Esophagus squamous epithelium (tissue), 5 donors: ENCODE measurements at places on chromosomes 7 and 10.

- DNase-seq, result no peak
Measured at GRCh38 chr7:121833991-121834390, 39.0 kb upstream of the PTPRZ1 start.

DNA sequence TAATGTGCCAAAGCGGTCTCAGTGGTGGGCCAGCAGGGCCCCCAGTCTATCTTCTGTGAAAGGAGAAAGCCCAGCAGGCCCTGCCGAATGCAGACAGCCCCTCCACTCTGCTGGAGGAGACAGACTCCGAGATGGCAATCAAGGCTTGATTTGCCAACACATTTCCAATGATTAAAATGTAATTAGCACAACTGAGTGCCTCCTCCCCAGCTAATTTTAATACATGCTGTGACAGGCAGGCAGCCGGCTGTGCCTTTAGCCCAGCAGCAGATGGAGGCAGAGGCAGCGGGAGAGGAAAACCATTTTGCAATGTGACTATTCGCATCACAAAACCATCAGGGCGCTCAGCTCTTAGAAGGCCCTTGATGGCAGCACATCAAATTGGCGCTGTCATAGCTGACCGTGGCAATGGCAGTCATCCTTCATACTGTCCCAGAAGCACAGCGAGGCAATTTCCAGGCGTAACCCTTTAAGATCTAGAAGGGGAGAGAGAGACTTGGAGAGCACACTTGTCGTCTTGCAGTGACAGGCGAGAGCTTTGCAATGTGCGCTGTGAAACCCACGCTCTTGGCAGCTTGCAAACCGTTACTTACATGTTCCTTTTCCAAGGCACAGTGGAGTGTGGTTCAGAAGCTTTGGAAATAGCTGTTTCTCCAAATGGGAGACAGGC lies 714.8 kb upstream of the GALNT17 start:
- no peak for DNase-seq

- DNase-seq, result no peak
Measured at GRCh38 chr7:12320241-12320986, 83.3 kb downstream of the VWDE start.

- no peak for DNase-seq
Measured at GRCh38 chr10:116771959-116772585, 29.7 kb upstream of the HSPA12A start.

GRCh38 chr10:118980870-118981269 lies 48.6 kb upstream of the NANOS1 start:
- DNase-seq, result no peak

DNA sequence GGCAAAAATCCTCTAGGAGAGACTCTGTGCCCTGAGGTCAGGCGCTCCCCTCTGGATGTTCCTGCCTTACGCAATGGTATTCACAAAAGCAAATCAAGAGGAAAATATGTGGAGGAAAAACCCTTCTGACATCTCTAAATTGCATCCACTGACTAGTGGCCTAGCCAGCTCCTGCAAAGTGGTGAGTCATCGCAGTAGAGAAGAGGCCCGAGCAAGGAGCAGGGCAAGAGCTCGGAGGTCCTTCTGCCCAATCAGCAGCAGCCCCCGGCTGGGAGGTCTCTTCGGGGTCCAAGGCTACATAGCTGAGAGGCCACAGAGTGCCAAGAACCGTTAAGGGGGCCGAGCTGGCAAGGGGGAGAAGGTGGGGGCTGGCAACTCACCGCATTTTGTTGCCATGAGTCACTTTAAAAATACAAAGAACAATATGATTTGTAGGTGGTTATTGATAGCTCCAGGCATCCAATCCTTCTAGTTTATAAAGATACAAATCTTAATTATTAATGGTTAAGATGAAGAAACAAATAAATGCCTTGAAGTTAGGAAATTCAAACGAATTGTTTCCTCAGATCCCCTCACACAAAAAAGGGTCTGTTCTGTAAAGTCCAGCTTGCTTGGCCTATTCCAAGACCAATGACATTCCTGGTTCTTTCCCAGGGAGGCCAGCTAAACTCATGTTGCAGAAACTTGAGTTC lies 161.6 kb downstream of the PKD1L1 start:
- DNase-seq, result no peak

GRCh38 chr7:94188350-94188749 lies 184.2 kb upstream of the BET1 start:
- no peak for DNase-seq

DNA sequence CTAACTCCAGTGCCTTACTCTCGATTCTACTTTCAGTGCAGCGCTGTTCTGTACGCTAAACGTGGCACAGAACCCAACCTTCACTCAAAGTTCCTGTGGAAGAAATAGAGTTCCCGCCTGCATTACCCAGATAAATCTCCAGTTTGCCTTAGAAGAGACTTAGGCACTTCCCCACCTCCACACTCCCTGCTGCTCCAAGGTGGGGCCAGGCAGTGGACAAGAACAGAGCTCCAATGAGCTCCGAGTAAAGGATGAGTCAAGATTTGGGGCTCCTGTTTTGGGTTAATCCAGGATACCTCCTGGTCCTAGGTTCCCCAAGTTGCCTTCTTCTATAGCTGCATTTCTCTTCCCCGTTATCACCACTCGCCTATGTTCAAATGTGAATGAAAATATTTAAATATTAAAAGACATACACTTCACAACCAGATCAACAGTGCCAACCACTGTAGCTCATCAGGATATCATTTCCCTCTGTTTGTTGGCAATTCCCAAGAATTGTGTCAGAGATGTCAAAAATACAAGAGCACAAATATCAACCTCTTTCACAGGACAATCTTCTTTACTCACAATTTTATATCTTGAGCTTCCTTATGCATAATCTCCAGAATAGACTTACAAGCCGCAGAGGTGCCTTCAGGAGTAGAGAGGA lies 48.0 kb downstream of the MALSU1 start:
- DNase-seq, result no peak

- no peak for DNase-seq
Measured at GRCh38 chr7:92259610-92260247, 14.0 kb downstream of the ANKIB1 start.

DNA sequence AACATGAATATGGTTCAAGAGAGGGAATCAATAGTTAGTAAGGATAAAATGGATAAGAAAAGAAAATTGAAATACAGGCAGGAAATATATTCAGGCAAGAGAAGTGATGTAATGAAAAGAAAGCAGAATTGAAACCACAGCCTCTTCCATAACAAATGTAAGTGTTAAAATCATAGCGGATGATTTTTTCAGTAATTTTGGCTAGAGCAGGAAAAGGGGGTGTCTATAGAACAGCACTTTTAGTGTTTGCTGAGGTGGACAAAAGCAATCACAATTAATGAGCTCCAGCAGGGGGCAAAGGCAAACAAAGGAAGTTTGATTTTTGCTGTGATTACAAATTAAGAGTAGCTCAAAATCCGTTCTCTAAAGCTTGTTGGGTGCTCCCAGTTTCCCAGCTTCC lies 79.0 kb downstream of the TRIL start:
- DNase-seq, result no peak

DNA sequence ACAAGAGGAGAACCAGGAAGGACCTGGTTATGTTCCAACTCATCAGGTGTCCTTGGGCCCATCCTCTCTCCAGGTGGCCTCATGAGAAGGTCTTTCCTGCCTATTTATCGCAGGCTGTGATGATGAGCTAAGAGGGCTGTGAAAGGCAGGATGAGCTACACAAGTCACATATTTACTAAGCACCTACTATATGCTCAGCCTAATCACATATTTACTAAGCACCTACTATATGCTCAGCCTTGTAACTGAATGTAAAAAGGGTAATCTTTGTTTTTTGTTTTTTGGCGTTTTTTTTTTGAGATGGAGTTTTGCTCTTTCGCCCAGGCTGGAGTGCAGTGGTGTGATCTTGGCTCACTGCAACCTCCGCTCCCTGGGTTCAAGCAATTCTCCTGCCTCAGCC lies 44.2 kb upstream of the NPFFR1 start:
- DNase-seq, result no peak

DNA sequence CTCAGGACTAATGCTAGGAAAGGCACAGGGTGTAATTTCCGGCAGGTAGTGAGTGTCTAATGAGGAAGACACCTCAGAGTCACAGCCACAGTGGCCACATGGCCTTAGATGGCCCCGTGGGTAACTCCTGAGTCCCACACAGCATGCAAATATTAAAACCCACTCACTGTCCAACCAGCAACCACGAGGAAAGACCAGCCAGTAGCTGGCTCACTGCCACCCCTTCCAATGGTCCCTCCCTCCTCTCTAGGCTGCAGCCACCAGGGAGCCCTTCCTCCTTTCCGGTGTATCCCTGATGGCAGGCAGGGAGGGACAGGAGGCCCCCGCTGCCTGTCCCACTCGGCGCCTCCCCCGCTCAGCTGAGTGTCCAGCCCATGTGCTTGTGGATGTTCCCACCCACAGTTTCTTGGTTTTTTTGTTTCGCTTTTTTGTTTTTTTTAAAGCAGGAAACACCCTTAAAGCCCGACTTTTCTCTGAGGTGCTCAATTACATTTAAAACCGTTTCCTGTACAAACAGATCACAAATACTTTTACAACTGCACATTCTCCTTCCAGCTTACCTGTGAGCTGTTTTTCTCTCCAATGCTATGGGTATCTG lies 9.2 kb downstream of the BNIP3 start:
- DNase-seq, result no peak

- DNase-seq, result no peak
Measured at GRCh38 chr10:30828164-30828563, 198.6 kb upstream of the LYZL2 start.

DNA sequence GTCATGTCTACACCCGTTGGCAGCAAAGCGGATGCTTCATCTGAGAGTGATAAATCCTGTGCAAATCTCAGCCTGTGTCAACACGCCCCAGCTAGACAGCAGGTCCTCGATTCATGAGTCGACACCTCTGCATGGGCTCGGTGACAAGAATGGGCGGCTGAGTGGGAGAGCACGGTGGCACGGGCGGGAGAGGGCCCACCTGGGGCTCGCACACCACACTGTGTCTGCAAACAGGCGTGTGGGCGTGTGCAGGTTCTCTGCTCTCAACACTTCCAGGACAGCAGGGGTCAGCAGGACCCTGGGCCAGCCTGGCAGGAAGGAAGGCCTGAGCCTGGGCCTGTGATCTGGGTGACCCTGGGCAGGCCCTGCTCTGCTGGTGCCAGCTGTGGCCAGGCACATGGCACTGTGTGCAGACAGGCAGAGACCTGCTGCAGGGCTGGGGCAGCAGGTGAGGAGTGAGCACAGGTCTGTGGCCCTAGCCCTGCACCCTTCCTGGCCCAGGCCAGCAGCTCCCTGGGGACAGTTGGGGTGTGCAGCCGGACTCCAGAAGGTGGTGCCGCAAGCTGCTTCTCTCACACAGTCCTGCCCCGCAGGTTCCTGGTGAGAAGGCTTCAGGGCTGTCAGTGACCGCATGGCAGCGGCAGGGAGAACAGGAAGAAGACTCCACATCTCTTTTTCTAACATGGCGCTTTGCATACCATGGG lies 216.4 kb downstream of the ELFN1 start:
- DNase-seq, result no peak

DNA sequence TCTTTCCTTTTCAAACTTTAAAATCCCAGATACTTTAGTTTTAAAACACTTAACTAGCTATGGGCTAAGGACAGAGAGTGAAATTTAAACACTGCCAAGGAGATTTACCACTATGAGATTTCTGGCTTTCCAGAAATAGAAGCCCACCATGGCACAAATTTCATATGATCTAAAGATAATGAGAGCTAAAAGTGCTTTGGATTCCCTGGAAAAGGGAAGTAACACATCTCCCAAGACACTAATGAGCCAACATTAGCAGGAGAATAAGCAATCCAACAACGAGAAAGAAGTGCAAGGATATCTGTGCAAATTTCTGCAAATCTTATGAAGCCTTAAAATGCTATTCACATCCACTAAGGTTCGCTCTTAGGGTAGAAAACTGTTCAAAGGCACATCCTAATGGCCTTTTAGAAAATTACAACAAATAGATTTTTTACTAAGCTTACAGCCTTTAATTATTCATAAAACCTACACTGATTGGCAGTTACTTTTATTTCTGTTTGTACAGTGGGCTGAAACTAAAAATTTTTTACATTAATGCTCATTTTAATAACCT lies 100.3 kb downstream of the RAPGEF5 start:
- DNase-seq, result no peak

- no peak for DNase-seq
Measured at GRCh38 chr7:138247568-138248333, 171.5 kb downstream of the AKR1D1 start.

GRCh38 chr10:132458586-132459300 lies 61.7 kb downstream of the PWWP2B start:
- no peak for DNase-seq

DNA sequence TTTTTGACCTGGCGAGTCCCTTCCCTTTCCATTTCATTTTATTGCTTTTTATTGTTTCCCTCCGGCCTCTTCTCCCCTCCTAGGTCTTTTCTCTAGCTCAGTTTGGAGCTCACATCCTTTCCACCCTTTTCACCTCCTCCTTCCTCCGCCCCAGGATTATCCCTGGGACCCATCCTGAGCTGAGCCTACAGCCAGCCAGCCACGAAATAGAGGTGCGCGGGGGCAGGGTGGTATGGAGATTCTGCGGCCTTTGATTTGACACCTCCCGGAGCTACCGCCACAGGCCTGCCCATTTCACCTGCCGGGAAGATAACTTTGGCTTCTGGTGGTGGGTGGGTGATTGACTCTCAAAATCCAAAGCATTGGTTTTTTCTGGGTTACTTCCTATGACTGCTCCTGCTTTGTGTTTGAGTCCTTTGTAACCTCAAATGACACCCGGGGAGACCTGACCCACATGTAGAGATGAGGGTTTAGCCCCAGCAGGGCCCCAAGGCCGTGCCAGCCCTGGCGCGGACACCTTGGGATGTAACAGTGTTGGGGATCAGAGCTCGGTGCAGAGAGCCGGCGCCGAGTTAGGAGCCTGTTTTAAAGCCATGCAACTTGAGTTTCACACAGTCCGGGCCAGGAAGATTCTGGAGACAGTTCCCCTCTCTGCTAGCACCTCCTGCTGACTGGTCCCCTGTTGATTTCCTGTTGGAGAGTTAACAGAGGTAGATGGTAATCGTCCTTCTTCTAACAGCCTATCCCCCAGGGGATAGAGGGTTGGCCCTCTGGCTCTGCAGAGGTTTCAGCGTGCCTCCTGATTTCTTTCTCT lies 1.5 kb downstream of the DUSP5 start:
- no peak for DNase-seq

DNA sequence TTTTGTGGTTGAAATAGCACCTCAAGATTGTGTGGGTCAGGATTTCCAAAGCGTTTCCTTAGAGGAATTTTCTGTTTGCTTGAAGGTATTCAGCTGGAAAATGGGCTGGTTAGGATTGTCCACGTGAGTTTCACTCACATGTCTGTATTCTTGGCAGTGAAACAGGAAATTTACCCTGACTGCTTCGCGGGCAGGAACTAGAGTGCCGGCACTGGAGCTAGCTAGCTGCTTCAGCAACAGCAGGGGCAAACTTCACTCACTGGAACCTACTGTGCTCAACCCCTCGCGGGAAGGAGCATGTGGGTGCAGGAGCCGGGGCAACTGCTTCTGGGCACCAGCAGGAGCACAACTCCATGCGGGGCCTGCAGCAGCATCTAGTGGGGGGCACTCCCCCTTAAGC lies 38.0 kb upstream of the RTKN2 start:
- no peak for DNase-seq

DNA sequence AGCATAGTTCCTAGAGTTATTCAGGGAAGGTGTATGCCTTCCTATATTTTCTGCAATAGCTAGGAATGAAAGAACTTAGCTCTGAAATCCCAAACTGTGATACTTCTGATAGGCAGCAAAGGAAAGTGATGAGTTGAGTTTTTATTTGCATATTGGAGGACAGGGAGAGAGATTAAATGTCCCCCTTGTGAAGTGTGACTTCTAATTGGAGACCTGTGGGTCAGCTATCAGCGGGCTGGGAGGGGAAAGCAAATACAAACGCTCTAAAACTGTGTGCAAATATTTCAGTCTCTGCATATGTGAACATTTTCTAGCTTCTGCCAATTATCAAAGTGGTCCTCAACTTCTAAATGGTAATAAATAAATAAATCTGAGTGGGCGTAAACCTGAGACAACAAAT lies 203.3 kb downstream of the CACNB2 start:
- no peak for DNase-seq
